GM12864 (cell line): ENCODE measurements at places on chromosomes 3 and 15.

DNA sequence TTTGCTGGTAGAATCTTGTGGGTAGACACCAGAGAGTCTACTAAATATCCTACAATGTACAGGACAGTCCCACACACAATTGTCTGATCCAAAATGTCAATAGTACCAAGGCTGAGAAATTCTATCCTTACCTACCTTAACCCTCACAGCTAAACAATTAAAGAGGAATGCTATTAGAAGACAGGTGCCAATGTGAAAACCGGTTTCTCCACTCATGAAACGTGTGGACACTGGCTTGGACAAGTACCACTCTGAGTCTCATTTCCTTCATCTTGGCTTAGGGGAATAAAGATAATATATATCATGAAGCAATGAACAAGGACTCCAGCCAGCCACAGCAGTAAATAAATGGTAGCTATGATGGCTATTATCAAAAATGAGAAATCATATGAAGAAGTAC lies 90.2 kb downstream of the RFTN1 start:
- DNase-seq = no peak

GRCh38 chr3:111159391-111159790 lies 87.8 kb downstream of the NECTIN3 start:
- DNase-seq = no peak

- no peak for DNase-seq
Measured at GRCh38 chr3:125213364-125213755, 812 bp upstream of the SLC12A8 start.

DNA sequence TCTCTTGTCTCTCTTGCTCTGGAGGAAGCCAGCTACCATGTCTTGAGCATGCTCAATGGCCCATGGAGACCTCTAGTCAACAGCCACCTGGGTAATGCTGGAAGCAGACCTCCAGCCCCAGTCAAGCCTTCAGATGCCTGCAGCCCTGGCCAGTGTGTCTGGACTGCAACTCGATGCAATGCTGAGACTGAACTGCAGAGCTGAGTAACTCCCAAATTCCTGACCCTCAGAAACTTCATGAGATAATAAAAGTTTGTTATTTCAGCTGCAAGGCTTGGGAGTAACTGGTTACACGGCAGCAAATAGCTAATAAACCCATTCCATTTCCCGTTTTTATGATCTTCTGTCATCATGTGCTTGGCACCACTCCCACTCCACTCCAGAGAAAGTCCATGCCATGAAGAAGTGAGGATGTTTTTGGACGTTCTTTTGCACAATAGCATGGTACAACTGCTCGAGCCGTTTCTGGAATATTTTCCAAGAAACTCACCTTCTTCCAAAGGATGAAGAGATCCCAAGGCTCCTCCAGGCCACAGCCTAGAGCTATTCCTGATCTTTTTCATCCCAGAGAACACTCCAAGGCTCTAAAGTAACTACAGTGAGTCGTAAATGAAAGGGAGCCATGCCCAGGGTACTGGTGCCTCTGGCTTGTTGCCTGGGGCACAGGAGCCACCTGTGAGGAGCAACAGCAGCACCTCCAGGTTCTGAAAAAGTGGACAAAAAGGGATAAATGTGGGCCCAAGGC lies 72.0 kb upstream of the KLF13 start:
- DNase-seq = no peak

DNA sequence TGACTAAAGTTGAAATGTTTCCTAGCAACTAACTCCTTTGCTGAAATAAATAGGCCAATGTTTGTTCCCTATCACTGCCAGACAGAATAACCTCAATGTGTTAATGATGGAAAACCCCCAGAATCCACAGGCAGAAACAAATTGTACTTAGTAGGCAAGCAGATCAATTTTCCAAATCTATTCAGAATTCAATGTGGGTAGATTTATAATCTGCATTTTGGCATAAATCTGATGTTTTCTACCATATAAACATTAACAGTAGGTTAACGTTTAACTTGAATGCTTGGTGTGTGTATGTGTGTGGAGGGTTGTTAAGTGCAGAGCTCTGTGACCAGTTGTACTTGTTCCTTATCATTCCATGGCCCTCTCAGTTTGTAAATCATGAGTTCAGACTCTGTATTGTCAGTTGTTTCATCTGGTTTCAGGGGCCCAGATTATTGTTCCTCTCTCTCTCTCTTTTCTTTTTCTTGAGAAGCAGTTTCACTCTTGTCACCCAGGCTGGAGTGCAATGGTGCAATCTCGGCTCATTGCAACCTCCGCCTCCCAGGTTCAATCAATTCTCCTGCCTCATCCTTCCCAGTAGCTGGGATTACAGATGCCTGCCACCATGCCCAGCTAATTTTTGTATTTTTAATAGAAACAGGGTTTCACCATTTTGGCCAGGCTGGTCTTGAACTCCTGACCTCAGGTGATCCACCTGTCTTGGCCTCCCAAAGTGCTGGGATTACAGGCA lies 32.8 kb downstream of the PLSCR1 start:
- no peak for DNase-seq

GRCh38 chr3:45858809-45859543 lies 17.1 kb upstream of the LZTFL1 start:
- no peak for DNase-seq

GRCh38 chr3:36258421-36258820 lies 121.9 kb upstream of the STAC start:
- no peak for DNase-seq

- no peak for DNase-seq
Measured at GRCh38 chr15:26287381-26287780, 424.3 kb upstream of the ATP10A start.

- DNase-seq = no peak
Measured at GRCh38 chr3:175554801-175555200, 695.7 kb downstream of the NAALADL2 start.

GRCh38 chr15:89628806-89629715 lies 26.2 kb downstream of the KIF7 start:
- DNase-seq = no peak

DNA sequence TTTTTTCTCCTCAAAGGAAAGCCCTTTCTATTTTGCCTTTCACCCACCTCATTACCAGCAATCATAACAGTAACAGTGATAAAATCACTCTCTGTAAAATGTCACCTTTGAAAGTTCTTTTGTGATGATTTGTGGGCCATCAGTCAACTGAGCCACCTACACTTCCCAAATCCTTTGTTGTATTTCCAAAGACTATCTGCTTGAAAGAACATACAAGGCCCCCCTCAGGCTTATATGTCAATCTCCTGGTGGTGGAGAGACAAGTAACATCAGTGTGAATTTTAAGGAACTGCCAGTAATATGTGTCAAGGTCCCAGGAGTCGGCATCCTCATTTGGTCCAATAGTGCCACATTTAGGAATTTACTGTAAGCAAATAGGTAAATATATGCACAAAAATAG lies 161.1 kb upstream of the EOMES start:
- no peak for DNase-seq

DNA sequence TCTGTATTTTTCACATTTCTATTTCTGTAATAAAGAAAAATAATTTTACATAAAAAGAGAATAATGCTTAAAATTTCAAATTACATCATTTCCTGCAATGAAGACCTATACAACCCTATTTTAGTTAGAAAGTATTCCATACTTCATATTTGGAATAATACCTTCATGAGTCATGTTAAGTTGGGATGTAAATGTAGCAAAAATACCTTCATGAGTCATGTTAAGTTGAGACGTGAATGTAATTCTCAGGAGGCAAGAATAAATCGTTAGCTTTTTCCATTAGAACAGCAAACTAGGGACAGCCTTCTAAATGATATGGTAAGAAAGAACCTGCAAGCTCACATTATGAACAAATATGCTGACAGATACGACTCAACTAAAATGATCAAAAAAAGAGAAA lies 91.9 kb downstream of the NAALADL2 start:
- DNase-seq = no peak

DNA sequence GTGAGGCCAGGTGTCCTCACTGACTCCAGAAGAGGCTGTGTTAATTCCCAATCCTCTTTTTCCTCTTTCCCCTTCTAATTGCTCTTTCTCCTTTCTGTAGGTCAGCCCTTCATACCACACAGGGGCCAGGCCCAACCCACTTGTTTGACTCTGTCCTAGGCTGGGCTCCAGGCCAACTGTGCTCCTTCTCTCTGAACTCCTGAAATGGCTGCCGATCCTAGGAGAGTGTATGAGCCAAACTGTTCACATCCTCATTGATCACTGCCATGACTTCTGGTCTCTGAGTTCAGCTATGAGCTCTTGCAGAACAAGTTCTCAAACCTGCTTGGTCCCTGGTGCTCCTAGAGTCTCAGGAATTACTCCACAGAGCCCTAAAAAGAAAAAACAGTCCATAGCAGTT lies 145.1 kb downstream of the VGLL4 start:
- no peak for DNase-seq

GRCh38 chr3:181851063-181851462 lies 139.3 kb downstream of the SOX2 start:
- DNase-seq = no peak

DNA sequence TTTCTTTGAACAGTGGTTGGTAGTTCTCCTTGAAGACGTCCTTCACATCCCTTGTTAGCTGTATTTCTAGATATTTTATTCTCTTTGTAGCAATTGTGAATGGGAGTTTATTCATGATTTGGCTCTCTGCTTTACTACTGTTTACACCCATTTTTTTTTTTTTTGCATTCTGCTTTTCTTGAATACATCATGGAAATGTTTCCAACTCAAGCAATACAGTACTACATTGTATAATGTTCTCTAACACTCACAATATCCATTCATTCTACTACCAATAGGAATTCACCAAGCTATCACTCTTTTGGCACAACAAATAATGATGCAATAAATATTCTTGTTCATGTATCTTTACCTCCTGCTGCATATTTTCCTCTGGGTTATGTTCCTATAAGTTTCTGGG lies 801.7 kb downstream of the NTRK3 start:
- no peak for DNase-seq

DNA sequence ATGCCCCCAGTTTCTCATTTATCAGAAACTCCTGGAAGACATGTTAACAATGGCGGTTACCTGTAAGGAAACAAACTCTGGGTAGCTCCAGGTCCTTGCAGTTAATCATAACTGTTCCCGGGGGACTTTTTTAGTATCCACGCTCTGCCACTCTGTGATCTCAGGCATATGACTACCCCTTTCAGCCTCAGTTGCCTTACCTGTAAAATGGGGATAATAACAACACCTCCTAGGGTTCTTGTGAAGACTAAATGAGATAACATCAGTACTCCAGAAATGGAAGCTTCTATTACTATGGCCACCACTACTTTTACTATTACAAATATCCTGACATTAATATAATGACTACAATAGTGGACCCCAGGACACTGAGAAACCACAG lies 7.1 kb upstream of the FLNB start:
- no peak for DNase-seq

GRCh38 chr15:100297812-100298211 lies 44.0 kb downstream of the ADAMTS17 start:
- no peak for DNase-seq

DNA sequence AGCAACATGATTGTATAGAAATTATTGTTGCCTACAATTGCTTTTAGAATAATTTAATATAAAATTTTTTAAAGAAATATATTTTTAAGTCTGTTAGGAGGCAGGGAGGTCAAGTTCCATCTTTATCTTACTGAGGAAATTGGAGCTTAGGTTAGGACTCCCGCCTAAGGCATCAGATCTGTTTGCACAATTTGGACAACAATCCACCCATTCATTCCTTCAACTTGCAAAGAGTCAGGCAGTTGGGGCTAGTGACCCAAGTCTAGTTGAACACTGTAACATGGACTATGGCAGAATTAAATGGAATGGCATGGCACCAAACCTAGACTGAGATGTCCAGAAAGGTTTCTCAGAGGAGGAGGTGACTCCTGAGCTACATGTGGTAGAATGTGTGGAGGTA lies 149.4 kb upstream of the SETMAR start:
- DNase-seq = no peak

DNA sequence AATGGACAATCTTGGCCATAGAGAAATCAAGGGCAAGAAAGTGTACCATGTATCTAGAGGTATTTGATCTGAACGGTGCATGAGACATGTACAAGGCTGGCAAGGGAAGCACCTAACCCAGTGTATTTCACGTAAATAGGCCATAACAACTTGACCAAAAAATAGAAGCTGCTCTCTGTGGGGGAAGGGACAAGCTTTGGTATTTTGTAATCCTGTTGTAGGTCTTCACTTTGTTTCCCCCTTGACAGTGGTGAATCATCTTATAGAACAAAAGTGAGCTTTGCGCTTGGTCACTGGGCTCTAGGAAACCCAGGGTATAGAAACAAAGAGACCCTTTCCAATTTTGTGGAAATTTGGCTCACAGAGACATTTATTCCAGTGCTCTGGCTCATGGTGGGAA lies 21.0 kb downstream of the LARS2 start:
- DNase-seq = no peak

- DNase-seq = no peak
Measured at GRCh38 chr15:78206326-78207109, 27.8 kb downstream of the ACSBG1 start.

DNA sequence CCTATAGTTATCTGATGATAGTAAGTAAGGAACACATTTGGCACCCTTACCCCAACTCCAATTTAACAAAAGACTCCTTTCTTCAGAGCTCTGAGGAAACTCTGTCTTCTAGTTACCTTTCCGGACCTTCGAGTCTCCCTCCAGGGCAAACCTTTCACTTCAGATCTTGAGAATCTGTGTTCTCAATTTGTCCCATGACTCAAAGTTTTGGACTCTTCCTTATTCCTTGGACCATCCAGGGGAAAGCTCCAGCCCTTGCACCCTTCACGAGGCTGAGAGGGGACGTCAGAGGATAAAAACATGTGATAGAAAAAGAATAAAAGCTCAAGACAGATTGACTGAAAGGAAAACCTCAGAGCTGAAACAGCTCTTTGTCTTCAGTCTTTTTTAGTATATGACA lies 76.9 kb downstream of the CTNNB1 start:
- DNase-seq = no peak

DNA sequence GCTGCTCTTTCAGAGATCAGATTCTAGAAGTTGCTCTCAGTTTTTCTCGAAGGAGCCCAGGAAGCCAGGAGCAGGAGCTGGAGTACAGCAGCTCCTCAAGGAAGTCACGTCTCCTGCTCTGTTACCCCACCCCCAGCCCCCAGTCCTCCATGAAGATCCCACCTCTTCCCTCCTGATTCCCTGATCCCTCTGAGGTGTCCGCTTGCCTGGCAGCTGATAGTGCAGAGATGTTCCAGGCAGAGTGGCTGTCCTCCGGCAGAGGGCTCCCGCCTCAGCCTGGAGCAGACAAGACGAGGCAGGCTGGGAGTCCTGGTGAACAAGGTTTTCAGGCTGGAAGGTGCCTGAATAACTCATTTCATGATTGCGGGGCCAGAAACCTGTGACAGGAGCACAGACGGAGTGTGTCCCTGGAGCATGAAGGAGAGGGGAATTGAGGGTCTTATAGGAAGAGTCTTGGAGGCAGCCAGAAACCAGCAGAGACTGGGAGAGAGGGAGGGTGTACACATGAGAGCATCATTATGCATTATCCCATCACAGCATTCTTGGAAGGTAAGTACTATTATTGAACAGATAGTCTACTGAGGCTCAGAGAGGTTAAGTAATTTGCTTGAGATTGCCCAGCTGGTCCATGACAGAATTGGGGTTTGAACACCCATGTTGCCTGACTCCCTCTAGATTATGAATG lies 1.2 kb downstream of the HRH1 start:
- no peak for DNase-seq
